Upper lobe of left lung (tissue), 6 donors: ENCODE measurements at places on chromosomes 4 and X. TPM values are rescaled to one million over a fixed set of nuclear protein-coding genes. Genes with fewer than 3 reads are reported as not detected.
A peak's percentile ranks its signal among the peaks of the same experiment; 100 is the strongest.

DNA sequence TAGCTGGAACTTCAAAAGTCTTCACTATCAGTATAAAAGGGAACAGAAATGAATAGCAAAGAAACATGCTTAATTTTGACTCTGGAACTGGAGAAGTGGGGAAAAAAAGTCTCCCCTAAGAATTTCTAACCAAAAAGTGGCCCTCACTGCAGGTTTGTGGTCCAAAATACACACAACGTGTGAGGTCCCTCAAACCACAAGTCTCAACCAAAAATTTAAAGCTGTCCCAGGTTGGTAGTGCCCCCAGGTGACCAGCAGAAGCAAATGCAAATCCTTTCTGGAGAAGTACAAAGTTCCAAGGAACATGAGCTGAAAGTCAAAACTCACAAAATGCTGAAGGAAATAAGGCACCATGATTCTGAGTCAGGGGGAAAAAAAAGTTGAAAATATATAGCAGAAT lies 23.6 kb upstream of the VAMP7 start:
- DNase-seq, result no peak
- H3K27ac ChIP-seq, result no peak overlapping the region
- H3K36me3 ChIP-seq, result no peaks in the 10 kb centered on the region
- no peaks in the 10 kb centered on the region for H3K4me1 ChIP-seq
- no peak overlapping the region for H3K4me3 ChIP-seq

Gene HAUS3
- total RNA-seq, result 8.2 TPM

Gene ATP5ME
- total RNA-seq, result 77.7 TPM

Gene GNRHR
- total RNA-seq, result not detected

Gene CLCN4
- total RNA-seq, result 15.2 TPM

DNA sequence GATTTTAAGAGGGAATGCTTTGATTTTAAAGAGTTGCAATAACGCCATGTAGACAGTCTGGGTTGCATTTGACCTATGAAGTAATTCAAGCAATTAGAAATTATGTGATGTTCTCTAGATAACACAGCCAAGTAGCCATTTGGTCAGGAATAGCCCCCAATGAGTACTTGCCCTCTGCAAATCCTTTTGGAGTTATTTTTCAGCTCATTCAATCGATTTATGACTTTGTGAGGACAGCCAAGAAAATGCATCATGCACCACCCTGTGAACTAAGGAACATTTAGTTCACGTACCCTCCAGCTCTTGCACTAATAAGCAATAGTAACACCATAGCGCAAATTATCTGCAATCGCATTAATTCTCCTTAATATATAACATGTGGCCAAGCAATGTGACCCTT lies 552.6 kb upstream of the INTU start:
- H3K36me3 ChIP-seq, result no peaks in the 10 kb centered on the region
- no peak for DNase-seq
- H3K4me1 ChIP-seq, result no peaks in the 10 kb centered on the region
- no peak overlapping the region for H3K27ac ChIP-seq

Gene ARMCX1
- total RNA-seq, result 22.0 TPM

Gene KCND1
- total RNA-seq, result 0.97 TPM

GRCh38 chr4:26462874-26463273 lies 27.4 kb downstream of the CCKAR start:
- H3K27me3 ChIP-seq, result no peaks in the 10 kb centered on the region
- H3K4me3 ChIP-seq, result no peak overlapping the region
- H3K27ac ChIP-seq, result no peak overlapping the region
- no peaks in the 10 kb centered on the region for H3K36me3 ChIP-seq

- H3K27me3 ChIP-seq, result no peaks in the 10 kb centered on the region
- no peak overlapping the region for H3K27ac ChIP-seq
- H3K4me1 ChIP-seq, result no peaks in the 10 kb centered on the region
Measured at GRCh38 chrX:117972711-117973109, 143.9 kb downstream of the KLHL13 start.

DNA sequence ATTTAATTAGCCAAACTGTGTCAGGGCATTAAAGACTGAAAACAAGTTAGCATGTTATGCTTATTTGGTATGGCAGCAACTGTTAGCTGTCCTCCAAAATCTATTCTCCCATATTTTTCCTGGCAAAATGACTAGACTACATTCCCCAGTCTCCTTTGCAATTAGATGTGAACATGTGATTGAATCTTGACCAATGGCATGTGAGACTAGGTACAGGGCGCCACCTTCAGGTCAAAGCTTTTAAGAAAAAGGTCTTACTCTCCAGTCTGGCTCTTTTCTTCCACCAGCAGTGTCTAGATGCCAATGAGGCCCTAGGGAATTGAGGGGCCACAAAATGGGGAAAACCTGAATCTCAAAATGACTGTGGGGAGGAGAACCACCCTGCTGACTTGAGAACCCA lies 408.2 kb downstream of the SMARCA1 start:
- no peaks in the 10 kb centered on the region for H3K27me3 ChIP-seq
- no peak overlapping the region for H3K4me3 ChIP-seq
- no peaks in the 10 kb centered on the region for H3K4me1 ChIP-seq
- no peak overlapping the region for H3K27ac ChIP-seq
- no peaks in the 10 kb centered on the region for H3K36me3 ChIP-seq
- no peak for DNase-seq

Gene FRG2
- total RNA-seq, result not detected

GRCh38 chr4:184479516-184479950 lies 5.2 kb upstream of the IRF2 start:
- DNase-seq, result no peak
- peak overlapping the region; percentile 56 for H3K27ac ChIP-seq
- no peaks in the 10 kb centered on the region for H3K27me3 ChIP-seq

Gene USP17L11
- total RNA-seq, result not detected

DNA sequence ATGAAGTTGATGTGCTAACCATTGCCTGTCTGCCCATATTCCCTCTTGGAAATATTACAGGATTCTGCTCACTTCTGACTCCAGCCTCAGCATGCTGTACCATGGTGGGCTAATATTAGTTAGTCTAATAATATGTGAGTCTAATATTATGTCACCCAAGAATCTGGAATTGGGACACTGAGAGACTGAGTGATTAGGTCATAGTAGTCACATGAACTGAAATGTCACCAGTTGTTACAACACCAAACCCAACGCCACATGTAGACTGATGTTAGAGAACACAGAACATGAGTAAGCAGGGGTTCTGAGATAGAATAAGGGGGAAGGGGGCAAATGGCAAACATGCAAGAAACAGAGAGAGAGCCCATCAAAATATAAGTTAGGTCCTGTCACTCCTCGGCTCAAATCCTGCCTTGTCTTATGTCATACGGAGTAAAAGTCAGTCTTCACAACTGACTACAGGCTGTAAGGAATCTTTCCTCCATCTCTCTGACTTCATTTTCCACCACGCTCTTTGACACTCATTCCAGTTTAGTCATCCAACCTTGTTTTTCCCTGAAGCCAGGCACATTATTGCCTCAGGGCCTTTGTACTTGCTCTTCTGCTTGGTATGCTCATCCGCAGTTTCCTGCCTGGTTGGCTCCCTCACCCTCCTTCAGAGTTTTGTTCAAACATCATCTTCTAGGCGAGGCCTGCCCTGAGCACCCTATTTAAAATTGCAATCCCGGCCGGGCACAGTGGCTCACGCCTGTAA lies 9.6 kb upstream of the SLAIN2 start:
- no peak overlapping the region for H3K4me3 ChIP-seq
- H3K27me3 ChIP-seq, result no peaks in the 10 kb centered on the region
- H3K4me1 ChIP-seq, result no peaks in the 10 kb centered on the region
- no peak overlapping the region for H3K27ac ChIP-seq
- H3K36me3 ChIP-seq, result no peaks in the 10 kb centered on the region

DNA sequence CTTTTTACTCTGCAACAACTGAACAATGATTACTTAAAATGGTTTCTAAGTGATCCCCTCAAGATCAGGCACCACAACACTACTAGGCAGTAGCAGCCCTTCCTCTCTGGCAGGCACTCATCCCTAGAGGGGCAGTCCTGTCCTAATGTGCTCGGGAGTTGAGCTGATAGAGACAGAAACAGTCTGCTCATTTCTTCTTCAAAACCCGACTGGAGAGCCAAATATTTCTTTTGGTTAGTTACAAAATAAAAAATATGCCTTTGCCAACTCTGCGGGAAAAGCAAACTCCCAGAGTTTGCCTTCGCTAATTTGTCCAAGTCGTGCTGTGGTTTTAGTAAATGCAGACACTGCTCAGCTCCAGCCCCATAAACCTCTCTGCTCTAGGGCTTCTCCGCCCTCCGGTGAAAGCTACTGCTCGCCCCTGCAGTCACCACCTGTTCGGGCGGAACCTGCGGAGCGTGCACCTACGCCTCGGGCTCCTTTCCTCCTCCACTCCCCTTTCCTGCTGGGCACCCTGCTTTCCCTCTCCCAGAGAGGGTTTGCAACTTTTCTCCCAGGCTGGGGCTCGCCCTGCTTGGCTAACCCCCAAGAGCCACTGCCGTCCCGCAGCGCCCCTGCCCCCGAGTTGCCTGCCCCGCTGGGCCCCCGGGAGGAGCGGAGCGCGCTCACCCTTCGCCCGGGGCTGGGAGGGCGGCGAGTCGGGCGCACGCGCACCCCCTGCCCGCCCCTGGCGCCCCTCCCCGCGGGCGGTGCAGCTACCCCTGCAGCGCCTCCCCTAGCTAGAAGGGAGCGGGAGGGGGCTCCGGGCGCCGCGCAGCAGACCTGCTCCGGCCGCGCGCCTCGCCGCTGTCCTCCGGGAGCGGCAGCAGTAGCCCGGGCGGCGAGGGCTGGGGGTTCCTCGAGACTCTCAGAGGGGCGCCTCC lies at the start of gene NPNT:
NPNT (plus strand) TSS at position 812 of the 923 bp plus-strand sequence. CDS start 182 bp downstream, outside the sequence.
- DNase-seq, result peak; percentile 73
- peaks cover 14% of the 10 kb centered on the region for H3K4me1 ChIP-seq
- peak within 1 kb of the TSS; percentile 88 for H3K27ac ChIP-seq

Gene DMD
- 16.7 TPM for total RNA-seq

DNA sequence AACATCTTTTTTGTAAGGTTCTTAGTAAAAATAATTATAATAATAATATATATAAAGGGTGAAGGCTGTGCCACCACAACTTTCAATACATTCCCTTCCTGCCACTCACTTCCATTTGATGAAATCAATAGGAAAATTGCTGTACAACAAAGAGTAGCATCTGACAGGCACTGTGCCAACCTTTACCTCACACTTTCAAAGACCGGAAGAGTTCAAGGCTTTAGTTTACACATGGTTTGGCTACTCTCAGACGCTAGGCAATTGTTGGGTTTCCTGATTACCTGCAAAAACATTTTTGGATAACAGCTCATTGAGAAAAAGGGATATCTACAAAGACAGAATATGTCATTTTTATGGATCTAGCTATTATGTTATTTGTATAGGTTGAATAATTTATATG lies 5.5 kb upstream of the ING2 start:
- DNase-seq, result no peak
- no peaks in the 10 kb centered on the region for H3K36me3 ChIP-seq
- H3K4me1 ChIP-seq, result peaks cover 16% of the 10 kb centered on the region
- H3K4me3 ChIP-seq, result no peak overlapping the region
- H3K27ac ChIP-seq, result no peak overlapping the region

DNA sequence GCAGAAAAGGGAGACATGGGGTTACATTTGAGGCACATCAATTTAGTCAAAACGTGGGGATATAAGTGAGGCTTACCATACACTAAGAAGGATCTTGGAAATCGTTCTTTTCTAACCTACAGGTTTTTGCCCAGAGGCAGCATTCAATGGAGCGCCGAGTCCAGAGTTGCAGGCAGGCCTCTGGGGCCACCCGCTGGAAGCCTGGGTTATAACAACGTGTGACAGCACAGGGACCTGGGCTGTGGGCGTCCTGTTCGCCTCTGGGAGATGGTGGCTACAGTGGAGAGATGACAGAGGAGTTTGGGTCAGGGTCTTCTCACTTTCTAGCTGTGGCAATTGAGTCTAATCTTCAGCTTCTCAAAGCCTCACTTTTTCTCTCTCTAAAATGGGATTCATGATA lies 53.9 kb downstream of the ENPP6 start:
- peaks cover 6% of the 10 kb centered on the region for H3K4me1 ChIP-seq
- peak; percentile 79 for DNase-seq
- no peaks in the 10 kb centered on the region for H3K36me3 ChIP-seq
- no peak overlapping the region for H3K27ac ChIP-seq
- H3K27me3 ChIP-seq, result no peaks in the 10 kb centered on the region
- H3K4me3 ChIP-seq, result no peak overlapping the region
